GF-D8 (cell line): ENCODE measurements at places on chromosomes 12 and 14.

- no peak for DNase-seq
Measured at GRCh38 chr14:78310272-78310671, 140.1 kb downstream of the NRXN3 start.

DNA sequence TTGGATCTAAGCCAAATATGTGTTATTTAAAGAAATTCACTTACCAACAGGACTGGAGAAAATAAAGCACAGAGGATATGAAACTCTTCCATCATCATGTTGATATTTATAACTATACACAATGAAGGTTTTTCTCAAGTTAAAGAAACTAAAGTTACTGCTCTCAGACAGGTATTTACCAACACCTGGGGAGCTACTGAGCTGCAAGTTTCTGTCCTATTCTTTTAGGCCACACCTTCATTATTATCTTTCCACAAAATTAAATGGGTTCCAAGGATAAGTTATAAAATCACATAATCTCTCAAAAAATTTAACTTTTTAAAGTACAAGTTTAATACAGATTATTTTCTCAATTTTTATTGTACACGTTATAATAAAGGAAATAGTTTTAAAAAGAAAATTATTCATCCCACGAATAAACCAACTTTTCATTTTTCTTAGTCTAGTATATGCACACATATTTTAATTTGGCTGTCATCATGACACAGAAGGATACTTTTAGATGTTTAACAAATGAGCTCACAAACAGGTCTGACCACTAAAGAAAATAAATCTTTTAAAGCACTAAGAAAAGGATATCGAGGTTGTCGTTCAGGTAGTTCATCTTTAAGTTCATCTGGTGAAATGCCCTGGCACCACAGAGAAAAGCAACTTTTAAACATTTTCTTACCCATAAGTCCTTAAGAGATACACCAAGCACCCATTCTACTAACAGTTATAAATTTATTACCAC is 7.8 kb downstream of the GMFB start:
- DNase-seq: no peak

- DNase-seq: no peak
Measured at GRCh38 chr14:53055003-53055402, 98.1 kb downstream of the DDHD1 start.

GRCh38 chr12:110657747-110658146 is 31.2 kb downstream of the HVCN1 start:
- DNase-seq: no peak

DNA sequence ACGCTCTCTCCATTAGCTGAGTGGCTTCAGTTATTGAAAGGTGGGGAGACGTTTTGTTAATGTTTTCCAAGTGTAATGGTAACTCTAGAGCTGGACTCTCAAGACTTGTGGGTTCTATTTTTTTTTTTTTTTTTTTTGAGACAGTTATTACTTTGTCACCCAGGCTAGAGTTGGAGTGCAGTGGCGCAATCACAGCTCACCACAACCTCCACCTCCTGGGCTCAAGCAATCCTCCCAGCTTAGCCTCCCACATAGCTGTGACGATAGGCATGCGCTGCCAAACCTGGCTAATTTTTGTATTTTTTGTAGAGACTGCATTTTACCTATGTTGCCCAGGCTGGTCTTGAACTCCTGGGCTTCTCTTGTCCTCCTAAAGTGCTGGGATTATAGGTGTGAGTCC is 26.2 kb downstream of the ATF1 start:
- DNase-seq: no peak

- DNase-seq: no peak
Measured at GRCh38 chr14:69079747-69080146, 73.2 kb downstream of the DCAF5 start.

GRCh38 chr14:105068818-105069217 is 3.6 kb upstream of the GPR132 start:
- DNase-seq: no peak

GRCh38 chr12:59452259-59452658 is 143.6 kb upstream of the SLC16A7 start:
- DNase-seq: no peak

DNA sequence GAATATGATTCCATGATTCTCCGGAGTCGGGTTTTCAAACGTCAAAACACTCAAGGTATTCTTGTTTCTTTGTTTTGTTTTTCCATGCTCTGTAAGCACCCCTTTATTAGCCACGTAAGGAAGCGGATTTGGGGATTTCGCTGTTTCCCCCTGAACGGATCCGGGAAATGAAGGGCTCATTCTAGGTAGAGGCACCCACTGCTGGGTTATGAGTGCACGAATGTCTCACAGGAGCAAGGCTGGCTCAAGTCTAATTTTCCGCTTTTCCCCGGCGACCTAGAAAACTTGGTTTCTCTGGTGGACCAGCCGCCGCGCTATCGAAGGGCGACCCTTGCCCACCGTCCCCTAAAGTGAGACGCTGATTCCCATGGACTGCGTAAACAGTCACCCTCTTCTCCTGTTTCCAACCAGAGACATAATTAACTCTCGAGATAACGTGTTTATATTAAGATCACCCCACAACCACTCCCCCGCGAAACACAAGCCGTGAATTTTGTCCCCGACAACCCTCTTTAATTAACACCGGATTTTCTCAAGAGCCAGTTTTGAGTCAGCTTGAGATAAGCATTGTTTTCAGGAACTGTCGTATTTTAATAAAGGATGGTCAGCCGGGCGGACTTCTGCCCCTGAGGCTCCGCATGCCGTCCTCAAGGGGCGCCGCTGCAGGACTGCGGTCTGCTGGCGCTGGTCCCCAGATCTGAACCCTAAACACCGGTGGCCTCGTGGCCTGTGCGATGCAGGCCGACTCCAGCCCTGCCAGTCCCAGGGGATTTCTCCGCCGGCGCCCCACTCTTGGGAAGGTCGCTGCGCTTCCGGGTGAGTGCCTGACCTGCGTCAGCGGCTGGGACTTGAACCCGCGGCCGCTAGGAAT is 515 bp upstream of the ABCC9 start:
- DNase-seq: no peak

GRCh38 chr12:9751204-9752144 is 9.2 kb downstream of the CD69 start:
- no peak for DNase-seq

DNA sequence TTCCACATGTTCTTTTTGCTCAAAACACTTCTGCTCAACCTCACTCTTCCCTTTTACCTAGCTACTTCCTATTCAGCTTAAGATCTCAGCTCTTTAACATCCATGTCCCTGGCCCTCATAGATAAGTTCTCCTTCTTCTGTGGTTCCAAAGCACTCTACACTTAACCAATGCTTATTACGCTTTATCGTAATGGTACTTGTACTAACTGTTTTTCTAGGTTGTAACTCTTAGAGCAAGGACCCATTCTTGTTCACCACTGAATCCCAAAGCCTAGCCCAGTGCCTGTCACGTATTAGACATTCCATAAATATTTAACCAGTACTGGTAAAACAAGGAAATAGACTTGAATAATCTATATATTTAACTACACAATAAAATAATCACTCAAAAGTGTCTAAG is 5.3 kb downstream of the SLC41A2 start:
- no peak for DNase-seq

DNA sequence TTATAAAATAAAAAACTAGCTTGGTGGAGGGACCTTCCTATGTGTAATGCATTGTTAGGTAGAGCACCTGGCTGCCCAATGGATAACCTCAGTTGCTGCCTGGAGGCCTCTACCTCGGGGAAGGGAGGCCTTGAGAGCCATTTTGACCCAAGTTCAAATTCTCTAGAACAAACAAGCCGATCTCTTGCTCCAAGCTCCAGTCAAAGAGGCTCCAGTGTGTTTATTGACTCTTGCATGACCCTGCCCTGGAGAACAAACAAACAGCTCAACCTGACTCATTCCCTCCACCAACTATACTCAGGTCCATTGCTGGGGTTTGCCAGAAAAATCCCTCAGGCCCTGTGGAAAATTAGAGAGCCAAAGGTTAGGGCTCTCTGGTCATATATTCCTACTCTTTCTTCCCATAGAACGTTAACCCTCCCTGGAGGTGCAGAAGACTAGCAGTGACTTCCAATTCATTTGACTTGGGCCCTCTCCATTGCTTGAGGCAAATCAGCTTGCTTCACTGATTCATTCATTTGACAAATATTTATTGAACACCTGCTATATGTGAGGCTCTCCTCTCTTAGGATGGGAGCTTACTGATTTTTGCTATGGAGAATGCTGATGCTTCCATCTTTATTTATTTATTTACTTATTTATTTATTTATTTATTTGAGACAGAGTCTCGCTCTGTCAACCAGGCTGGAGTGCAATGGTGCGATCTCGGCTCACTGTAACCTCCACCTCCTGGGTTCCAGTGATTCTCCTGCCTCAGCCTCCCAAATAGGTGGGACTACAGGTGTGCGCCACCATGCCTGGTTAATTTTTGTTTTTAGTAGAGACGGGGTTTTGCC is 73.7 kb upstream of the CISTR start:
- DNase-seq: no peak

- no peak for DNase-seq
Measured at GRCh38 chr12:120204171-120204570, 3.3 kb upstream of the RPLP0 start.

DNA sequence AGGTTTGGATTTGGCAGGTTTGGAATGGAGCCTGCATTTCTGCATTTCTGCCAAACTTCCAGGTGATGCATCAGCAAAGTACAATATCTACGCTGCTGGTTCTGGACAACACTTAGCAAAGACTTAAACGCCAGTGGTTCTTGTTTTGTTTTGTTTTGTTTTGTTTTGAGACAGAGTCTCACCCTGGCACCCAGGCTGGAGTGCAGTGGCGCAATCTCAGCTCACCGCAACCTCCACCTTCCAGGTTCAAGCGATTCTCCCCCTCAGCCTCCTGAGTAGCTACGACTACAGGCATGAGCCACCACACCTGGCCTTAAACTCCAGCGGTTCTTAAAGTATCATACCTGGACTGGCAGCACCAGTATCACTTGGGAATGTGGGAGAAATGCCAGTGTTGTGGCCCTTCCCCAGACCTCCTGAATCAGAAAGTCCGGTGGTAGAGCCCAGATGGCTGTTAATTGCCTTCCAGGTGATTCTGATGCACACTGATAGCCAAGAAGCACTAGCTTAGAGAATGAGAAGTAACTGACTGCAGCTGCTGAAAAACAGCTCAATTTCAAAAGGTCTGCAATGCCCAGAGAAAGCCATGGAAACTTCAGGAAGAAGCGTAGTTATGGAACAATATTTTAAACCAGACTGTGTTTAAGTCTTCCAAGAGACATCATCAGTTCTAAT is 114.8 kb upstream of the FOXN3 start:
- DNase-seq: no peak

DNA sequence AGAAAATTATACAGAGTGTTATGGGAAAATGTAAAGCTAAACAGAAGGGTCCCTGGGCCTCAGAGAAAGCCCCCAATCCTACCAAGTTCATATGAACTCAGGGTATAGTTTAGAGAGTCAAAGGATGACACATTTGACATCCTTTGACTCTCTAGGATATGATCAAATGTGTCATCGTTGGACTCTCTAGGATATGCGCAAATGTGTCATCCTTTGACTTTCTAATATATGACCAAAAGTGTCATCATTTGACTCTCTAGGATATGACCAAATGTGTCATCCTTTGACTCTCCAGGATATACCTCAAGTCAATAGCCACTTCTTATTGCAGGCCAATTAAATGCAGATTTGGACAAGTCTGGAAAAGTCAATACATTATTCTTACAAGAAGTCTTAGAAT is 204.8 kb upstream of the IGF1 start:
- no peak for DNase-seq

- DNase-seq: no peak
Measured at GRCh38 chr14:95850429-95850828, 26.2 kb upstream of the TUNAR start.

DNA sequence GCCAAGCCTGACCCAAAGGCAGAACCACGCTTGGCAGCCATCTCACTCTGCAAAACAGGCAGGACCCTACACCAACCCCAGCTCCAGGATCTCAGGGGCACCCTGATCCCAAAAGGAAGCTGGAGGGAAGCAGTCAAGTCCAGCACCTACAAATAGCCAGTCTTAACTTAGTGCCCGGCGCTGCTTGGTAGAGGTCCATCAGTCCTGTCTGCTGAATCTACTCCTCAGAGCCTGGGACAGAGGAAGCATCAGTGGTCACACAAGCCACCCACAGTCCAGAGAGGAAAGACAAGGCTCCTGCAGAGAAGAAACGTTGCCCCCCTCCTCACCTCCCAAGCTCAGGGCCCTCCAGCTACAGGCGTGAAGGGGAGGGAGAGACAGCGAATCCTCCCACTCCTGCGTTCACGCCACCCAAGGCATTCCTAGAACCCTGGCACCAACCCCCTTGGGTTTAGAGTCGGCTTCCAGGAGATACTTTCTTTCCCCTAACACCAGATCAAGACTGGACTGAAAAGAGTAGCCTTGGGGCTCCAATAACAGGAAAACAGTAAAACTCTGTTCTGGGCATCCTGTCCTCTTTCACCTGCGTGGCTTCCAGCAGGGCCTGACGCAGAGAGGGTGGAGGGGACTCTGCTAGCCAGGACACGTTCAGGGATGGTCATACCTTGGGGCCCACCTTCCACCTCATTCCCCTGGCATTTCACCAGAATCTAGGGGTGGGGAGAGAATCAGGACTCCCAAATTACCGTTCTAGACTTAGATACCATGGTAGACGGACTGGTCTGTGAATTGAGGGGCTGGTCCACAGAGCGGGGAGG is 1.2 kb downstream of the PXN start:
- no peak for DNase-seq

GRCh38 chr12:25496098-25496587 is 56.9 kb downstream of the LMNTD1 start:
- DNase-seq: no peak

DNA sequence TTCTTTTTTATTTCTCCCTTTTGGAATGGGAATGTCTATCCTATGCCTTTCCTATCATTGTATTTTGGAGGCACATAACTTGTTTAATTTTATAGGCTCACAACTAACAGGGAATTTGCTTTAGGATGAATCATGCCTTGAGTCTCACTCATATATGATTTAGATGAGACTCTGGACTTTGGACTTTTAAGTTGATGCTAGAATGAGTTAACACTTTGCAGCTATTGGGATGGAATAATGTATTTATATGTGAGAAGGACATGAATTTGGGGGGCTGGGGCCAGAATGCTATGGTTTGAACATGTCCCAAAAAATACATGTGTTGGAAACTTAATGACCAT is 365.3 kb downstream of the ZFP36L1 start:
- DNase-seq: no peak
